ENCODE measurements at places on chromosomes 3 and 15.

DNA sequence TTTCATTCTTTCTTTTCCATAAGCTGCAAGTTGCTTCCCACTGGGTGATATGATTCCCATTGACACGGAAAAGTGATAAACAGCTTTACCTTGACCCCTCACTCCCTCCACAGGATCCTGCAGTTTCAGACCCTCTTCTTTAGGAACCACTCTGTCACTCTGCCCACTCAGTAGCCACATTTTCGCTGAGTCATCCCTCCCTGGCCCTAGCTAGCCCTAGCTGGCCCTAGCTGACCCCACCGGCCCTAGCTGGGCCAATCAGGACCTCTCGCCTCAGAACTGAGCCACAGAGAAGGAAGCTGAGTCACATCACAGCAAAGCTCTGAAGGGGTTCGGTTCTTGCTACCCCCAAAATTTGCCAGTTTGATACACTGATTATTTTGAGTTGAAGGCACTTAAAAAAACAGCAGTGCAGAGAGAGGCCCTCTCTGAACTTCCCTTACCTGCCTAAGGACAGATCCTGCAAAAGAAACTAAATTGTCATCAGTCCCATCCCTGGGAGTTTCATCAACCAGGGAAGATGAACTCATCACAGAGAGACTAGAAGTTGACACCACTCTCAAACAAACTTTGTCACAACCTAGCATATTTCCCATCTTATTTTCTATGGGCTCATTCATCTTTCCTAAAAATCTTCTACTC lies 233.5 kb upstream of the PROK2 start:
- DNase-seq, result peak; percentile 31
- H3K4me3 ChIP-seq, result no peak overlapping the region
- H3K27me3 ChIP-seq, result no peaks in the 10 kb centered on the region
- H3K36me3 ChIP-seq, result no peaks in the 10 kb centered on the region
- H3K4me1 ChIP-seq, result no peaks in the 10 kb centered on the region
- no peak overlapping the region for H3K27ac ChIP-seq

DNA sequence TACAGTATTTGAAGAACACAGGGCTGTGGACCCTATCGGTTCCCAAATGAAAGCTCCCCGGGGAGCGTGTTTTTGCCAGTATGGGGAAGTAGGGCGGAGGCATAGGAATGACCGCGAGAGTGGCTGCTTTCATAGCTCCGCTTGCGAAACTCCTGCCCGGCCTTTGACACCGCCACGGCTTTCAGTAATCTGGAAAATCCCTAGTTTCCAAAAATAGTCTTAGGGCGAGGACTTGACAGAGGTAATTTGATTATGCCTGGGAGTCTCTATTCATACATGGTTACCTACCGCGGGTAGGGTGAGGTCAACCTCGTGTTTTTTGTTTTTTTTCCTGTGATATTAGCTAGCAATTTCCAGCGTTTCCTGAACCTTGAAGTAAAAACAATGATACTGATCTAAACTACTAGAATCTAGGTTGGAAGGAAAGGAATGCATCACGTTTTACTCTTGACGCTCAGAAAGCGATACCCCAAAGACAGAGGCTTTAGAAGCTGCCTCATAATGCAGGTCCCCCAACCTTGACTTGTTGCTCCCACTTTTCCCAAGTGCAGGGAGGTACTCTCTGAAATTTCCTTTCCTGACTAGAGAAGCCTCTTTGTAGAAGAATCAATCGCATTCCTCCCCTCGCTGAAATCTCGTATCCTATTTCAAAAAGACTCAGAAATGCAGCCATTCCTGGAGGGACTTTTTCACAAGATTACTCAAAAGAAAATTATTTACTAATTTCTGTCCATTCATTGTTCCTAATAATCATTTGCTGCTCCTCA lies 894 bp upstream of the CCNL1 start:
- H3K36me3 ChIP-seq, result peaks cover 31% of the 10 kb centered on the region
- peak; percentile 64 for DNase-seq
- H3K27me3 ChIP-seq, result no peaks in the 10 kb centered on the region
- peak overlapping the region; percentile 98 for H3K4me3 ChIP-seq
- peak overlapping the region; percentile 98 for H3K27ac ChIP-seq

GRCh38 chr15:87962428-87962827 lies 294.1 kb downstream of the NTRK3 start:
- no peaks in the 10 kb centered on the region for H3K4me1 ChIP-seq
- H3K27ac ChIP-seq, result no peak overlapping the region
- no peaks in the 10 kb centered on the region for H3K27me3 ChIP-seq
- DNase-seq, result no peak
- H3K4me3 ChIP-seq, result no peak overlapping the region
- no peaks in the 10 kb centered on the region for H3K36me3 ChIP-seq

- DNase-seq, result no peak
- H3K27ac ChIP-seq, result no peak overlapping the region
- H3K4me3 ChIP-seq, result no peak overlapping the region
These were observed 254.2 kb downstream of the TUSC7 start for GRCh38 chr3:116963802-116964201.

- no peak overlapping the region for H3K4me3 ChIP-seq
- no peaks in the 10 kb centered on the region for H3K27me3 ChIP-seq
- no peak for DNase-seq
- H3K36me3 ChIP-seq, result peaks cover 3% of the 10 kb centered on the region
- no peak overlapping the region for H3K27ac ChIP-seq
These were observed 189.8 kb downstream of the MBNL1 start for GRCh38 chr3:152458376-152459117.

GRCh38 chr3:54951405-54951804 lies 23.5 kb upstream of the LRTM1 start:
- peak; percentile 74 for DNase-seq
- no peak overlapping the region for H3K4me3 ChIP-seq
- peaks cover 15% of the 10 kb centered on the region for H3K4me1 ChIP-seq
- H3K36me3 ChIP-seq, result no peaks in the 10 kb centered on the region

DNA sequence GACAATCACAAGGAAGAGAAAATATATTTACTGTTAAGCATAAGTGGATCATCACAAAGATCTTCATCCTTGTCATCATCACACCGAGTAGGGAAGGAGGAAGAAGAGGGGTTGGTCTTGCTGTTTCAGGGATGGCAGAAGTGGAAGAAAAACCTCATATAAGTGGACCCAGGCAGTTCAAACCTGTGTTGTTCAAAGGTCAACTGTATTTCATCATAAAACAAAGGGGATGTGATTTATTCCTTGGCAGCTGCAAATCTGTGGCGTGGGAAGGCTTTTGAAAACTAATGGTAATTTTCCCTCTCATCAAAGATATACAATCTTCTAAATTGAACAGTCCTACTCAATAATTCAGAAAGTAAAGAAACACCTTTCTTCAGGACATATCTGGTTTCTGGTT lies 129.9 kb upstream of the ABI3BP start:
- no peak overlapping the region for H3K27ac ChIP-seq
- H3K36me3 ChIP-seq, result no peaks in the 10 kb centered on the region
- no peaks in the 10 kb centered on the region for H3K4me1 ChIP-seq
- H3K4me3 ChIP-seq, result no peak overlapping the region
- DNase-seq, result no peak
- no peaks in the 10 kb centered on the region for H3K27me3 ChIP-seq
